ENCODE measurements at places on chromosomes 5 and 9. TPM values are rescaled to one million over a fixed set of nuclear protein-coding genes. Genes with fewer than 3 reads are reported as not detected.

Gene LCN12
- 0.37 TPM for total RNA-seq

Gene DBH
- total RNA-seq: not detected

Gene DOCK2
- total RNA-seq: 0.13 TPM

Gene PSD2
- 0.13 TPM for total RNA-seq

Gene PTGES
- 4.4 TPM for total RNA-seq
